ENCODE measurements at places on chromosomes 1 and 21. TPM values are rescaled to one million over a fixed set of nuclear protein-coding genes. Genes with fewer than 3 reads are reported as not detected.

Gene ZBTB37
- total RNA-seq = 6.9 TPM

GRCh38 chr1:24294228-24294672 is 24.9 kb upstream of the GRHL3 start:
- no peak for DNase-seq

DNA sequence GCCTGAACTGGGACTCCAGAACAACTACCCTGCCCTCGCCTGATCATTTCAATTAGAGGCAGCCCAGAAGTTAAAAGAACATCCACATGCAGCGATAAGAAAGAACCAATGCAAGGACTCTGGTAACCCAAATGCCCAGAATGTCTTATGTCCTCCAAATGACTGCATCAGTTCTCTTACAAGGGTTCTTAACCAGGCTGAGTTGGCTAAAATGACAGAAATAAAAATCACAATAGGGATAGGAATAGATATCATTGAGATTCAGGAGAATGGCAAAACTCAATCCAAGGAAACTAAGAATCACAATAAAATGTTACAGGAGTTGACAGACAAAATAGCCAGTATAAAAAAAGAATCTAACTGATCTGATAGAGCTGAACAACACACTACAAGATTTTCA is 80.1 kb upstream of the PTGFR start:
- DNase-seq = no peak

DNA sequence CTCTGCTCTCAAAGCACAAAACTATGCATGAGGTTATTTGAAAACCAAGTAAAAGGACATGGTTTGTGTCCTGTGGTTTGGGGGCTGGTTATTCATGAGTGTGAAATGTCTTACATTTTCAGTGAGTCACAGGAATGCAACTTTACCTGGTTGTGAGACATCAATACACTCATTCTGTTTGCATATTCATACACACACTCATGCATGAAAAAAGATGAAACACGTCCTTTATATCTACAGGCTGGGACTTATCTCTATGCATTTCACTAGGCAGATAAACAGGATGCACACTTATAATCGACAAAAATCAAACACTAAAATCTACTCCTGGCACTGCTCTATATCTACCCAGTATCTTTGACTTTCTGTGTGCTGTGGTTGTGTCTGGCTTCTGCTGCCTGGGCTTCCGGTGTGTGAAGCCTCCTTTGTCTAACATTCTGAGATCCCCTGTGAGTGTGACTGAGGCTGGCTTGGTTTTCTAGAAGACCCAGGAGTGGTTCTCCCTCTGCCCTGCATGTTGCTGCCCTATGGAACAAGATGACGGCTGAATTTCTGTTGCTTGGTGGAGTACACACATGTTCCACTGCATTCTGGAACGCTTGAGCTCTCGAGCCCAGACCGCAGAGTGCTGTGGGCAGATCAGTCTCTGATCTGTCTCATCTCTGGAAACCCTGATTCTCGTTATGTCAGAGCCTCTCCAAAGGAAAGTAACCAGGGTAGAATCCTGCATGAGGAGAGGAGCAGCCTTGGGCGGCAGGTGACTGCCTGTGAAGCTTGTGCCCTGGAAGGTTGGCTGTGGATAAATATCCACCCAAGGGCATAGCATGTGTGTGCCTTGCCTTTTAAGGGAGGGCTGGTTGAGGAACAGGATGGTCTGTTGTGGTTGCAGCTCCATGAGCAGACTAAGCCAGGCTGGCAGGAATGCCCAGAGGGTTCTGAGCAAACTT is 19.7 kb upstream of the FASLG start:
- no peak for DNase-seq
